ENCODE measurements at places on chromosomes 3 and 15.

- DNase-seq = no peak
These were observed 118.1 kb upstream of the SLC6A11 start for GRCh38 chr3:10697918-10698317.

DNA sequence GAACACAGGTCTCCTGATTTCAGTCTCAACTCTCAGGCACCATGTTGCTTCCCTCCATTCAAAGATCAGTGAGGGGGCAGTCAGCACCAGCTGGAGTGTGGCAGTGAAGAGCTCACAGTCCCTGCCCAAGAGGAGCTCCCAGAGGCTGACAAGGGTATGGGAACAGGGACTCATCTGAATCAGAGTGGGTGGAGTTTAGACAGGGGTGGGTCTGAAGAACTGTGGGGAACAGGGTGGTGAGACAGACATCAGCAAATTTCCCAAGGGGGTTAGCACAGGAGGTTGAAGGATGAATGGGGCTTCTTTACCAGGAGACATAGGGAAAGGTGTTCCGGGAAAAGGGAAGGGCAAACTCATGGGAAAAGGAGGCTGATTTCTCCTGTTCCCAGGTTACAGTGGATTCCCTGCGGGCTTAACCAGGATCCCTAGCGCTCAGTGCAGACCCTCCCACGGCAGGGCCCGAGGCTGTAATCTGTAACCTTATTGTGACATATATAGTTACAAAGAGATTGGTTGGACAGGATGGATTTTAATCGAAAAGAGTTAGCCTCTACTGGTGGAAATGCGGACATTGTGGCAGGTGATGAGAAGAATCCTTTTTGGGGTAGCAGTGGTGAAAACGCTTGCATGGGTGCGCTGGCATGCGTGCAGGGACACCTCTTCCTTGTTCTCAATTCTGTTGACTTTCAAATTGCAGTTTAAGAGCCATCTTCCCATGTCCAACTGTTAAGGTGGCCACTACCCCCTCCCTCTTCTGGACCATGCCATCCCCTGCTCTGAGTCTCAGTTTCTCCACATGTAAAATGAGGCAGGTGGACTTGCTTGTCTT lies 160.3 kb downstream of the SMAD6 start:
- DNase-seq = no peak

DNA sequence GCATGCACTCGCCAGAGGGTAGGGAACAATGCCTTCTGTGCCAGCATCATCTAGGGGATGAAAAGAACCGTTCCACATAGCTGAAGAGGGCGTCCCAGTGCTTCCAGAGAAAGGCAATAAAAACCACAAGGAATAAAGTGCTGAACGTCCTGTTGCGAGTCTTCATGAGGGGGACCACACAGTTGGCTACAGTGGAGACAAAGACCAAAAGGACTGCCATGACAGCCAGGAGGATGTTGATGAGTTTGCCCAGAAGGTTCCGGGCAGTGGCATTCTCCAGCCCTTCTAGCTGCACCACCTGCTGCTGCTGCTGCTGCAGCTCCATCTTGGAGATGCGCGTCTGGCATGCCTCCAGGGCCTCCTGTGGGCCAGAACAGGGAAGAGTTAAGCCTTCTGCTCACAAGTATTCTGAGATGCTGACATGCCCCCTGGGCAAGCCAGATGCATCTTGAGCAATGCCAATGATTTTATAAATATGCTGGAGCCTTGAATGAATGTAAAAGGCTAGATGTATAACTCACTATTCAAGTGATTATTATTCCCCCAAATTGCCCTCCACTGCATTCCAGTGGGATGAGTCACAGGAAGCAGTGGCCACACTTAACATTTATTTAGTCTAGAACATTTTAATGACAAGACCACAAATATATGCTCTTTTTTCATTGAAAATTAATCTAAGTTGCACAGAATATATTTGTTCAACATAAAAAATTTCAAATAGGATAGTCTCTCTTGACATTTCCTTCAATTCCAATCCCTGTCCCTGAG lies 45.1 kb upstream of the PLXND1 start:
- no peak for DNase-seq

DNA sequence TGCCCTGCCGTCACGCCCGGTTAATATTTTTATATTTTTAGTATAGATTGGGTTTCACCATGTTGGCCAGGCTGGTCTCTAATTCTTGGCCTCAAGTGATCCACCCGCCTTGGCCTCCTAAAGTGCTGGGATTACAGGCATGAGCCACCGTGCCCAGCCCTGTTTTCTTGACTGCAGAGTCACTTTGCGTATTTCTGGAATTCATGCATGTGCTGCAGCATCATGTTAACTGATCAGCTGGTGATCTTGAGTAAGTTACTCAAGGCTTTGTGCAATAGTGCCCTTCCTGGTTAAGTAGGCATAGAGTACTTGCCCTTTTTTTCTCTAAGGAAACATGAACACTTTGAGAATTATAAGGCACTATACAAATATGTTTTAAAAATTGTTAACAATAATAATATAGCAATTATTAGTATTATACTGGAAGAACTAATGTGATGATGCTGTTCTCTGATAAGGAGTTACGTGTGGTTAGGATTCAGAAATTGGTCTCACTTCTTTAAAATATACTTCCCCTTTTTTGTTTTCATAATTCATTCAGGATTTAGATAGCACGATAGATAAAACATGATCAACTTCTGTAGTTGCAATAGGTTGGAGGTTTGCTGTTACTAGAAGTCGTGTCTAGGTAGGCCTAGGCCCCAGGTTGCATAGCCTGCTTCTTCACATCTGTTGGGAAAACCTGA lies 33.6 kb downstream of the GPR171 start:
- no peak for DNase-seq

Measured in neuronal stem cell (in vitro differentiated cells).